ENCODE measurements at places on chromosomes 5 and 9. TPM values are rescaled to one million over a fixed set of nuclear protein-coding genes. Genes with fewer than 3 reads are reported as not detected.

The IFNA21 gene
- not detected for total RNA-seq

The PCSK1 gene
- not detected for total RNA-seq

The NR5A1 gene
- total RNA-seq: not detected

The PLCXD3 gene
- not detected for total RNA-seq

The HACD4 gene
- total RNA-seq: 13.3 TPM

The MORN5 gene
- total RNA-seq: not detected

The TLX3 gene
- not detected for total RNA-seq

The DMRT3 gene
- total RNA-seq: not detected

The FRMD3 gene
- total RNA-seq: 0.74 TPM

The OTP gene
- not detected for total RNA-seq

The PCDHGA3 gene
- total RNA-seq: not detected

The SYK gene
- 0.13 TPM for total RNA-seq

The GHR gene
- not detected for total RNA-seq

The CYSRT1 gene
- 0.42 TPM for total RNA-seq

The ZNF483 gene
- total RNA-seq: 2.2 TPM

The DUSP1 gene
- 55.6 TPM for total RNA-seq

The ARL15 gene
- 12.3 TPM for total RNA-seq

The ZFP2 gene
- total RNA-seq: 0.21 TPM

The LHX3 gene
- total RNA-seq: not detected

The ALDH7A1 gene
- total RNA-seq: 0.91 TPM

The CCDC180 gene
- 3.6 TPM for total RNA-seq

The KIAA0825 gene
- total RNA-seq: 1.1 TPM

The COL27A1 gene
- 0.47 TPM for total RNA-seq

The C9orf85 gene
- 11.1 TPM for total RNA-seq

The IQGAP2 gene
- total RNA-seq: 62.7 TPM

The TGFBR1 gene
- total RNA-seq: 90.9 TPM

The PHPT1 gene
- 108 TPM for total RNA-seq

The ABLIM3 gene
- not detected for total RNA-seq

The ADCY2 gene
- not detected for total RNA-seq

The SPAAR gene
- not detected for total RNA-seq

The GPR151 gene
- total RNA-seq: not detected

The TCOF1 gene
- 79.0 TPM for total RNA-seq

The SLC36A2 gene
- total RNA-seq: not detected

The BARHL1 gene
- not detected for total RNA-seq

The SHISAL2B gene
- total RNA-seq: not detected
